Activated gamma-delta T cell treated with anti-CD3 and anti-CD28 coated beads, Interleukin-2, amount 50 U/mL, for 16 hours (primary cell): ENCODE measurements at places on chromosomes 5 and 9.

- DNase-seq, result no peak
Observed at GRCh38 chr5:149939546-149939945, 5.0 kb downstream of the PDE6A start.

- DNase-seq, result no peak
Observed at GRCh38 chr9:87324613-87325194, 173.0 kb upstream of the DAPK1 start.

DNA sequence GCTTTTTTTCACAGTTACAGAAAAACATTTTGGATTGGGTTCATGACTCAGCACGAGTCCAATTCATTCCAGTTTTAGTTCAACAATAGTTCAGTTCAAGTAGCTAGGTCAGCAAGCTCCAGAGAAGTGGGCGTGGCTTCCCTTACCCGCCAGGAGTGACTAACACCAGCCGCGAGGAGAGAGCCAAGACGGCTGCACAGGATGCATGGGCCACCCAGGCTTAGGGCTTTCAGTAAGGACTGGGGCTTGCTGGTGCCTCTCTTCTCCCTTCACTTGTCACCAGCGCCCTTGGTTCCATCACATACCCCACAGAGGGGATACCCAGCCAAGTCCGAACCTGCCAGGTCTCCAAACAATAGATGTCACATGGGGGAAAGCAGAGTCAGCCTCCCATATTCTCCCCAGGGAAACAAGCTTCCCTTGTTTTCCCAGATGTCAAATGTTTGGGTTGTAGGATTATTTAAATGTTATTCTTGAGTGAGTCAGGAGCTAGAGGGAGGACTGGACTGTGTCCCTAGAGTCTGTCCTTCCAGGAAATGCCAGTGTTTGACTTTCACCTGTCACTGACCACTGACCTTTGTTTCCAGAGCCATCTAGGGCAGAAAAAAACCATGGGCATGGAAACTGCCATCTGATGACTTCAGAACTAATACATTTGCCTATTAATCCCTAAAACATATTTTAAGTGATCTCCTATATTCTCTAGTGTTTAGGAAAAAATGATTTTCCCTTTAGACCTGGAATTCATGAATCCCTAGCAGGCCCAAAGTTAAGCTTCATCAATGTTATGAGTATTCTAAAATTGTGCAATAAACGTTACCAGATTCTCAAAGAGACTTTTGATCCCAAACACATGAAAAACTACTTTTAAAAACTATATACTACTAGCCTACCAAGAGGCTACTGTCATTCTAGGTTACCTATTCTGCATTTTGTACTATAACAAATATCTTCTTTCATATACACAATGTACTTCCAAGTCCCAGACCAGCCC is 51.9 kb downstream of the NIPAL4 start:
- DNase-seq, result no peak

GRCh38 chr9:107548298-107549142 is 59.0 kb upstream of the KLF4 start:
- no peak for DNase-seq

- DNase-seq, result no peak
Observed at GRCh38 chr5:171855798-171856763, 70.5 kb downstream of the SMIM23 start.

DNA sequence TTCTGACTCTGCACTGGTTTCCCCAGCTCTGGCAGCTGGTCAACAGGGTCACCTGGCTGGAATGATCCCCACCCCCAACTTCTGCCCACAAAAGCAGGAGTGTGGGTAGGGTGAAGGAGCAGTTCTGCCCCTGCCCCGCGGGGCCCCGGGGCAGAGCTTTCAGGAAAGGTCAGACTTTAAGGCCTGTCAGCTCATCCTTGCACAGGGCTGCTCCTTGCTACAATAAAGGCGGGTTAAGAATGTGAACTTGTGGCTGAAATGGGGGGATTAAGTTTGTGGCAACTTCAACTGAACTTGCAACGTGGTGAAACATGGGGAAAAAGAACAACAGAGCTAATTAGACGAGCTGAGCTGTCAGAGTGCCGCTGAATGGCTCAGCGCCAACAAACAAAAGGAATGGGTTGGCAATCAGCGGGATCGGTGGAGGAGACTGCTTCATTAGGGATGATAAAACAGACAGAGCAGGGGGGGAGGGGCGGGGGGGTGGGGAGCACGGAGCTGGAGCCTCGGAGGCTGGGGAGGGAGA is 50.8 kb downstream of the CRB2 start:
- DNase-seq, result no peak

GRCh38 chr5:178435321-178436238 is 154.6 kb downstream of the COL23A1 start:
- DNase-seq, result no peak

- no peak for DNase-seq
Observed at GRCh38 chr9:111003182-111003581, 35.1 kb downstream of the LPAR1 start.

GRCh38 chr9:101376111-101376848 is 8.5 kb downstream of the BAAT start:
- no peak for DNase-seq

GRCh38 chr5:128469912-128470311 is 68.1 kb downstream of the FBN2 start:
- no peak for DNase-seq

DNA sequence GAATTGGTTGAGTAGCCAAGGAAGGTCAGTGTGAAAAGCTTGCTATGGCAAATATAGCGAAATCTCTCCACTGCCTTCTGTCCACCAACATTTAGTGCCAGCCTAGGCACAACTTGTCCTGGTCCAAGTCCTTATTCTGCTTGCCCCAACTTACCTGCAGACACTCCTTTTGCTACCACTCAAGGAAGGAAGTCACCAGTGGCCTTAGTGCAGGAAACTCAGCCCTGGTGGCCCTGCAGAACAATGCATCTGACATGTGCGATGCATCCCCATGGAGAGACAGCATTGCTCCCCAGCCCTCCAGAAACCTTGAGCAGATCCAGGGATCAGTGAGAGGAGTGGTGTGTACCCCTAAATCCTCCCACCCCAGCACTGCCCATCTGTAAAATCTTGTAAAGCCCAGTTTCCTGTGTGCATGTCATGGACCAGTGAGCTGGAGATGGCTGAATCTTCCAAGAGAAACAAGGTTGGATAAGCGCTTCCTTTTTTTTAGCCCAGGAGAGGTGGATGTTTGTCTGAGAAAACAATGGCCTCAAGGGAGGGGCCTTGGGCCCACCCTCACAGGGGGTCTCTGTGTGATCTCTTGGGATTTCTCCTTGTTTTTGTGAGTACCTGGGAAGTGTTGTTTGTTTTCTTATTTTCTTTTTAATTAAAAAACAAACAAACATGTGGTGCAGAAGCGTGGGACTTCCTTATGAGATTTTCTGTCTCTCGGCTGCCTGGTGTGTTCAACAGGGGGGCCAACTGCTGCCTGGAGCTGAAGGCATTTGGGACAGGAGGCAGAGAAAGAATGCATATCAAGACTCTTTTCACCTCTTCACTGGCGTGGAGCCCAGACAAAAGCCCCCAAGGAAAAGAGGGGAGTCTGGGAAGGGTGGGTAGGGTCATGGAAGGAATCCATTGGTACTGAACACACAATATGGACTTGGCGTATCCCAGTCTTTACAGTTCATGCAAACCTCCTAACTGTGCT is 3.6 kb downstream of the FOXI1 start:
- no peak for DNase-seq

DNA sequence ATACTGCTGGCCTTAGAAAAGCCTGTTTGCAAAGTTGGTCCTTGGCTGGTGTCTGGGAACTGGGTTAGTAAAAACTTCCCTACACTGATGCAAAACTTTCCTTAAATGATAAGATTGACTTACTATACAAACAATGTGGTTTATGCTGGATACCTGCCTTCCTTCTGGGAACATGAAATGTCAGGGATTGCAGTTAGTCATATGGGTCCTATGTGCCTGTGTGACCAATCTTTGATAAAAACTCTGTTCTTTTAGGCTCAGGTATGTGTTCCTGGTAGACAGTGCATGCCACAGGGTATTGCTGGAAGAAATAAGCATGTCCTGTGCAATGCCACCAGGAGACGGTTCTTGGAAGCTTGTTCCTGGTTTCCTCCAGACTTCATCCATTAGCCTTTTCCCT is 173.3 kb downstream of the RMI1 start:
- no peak for DNase-seq

DNA sequence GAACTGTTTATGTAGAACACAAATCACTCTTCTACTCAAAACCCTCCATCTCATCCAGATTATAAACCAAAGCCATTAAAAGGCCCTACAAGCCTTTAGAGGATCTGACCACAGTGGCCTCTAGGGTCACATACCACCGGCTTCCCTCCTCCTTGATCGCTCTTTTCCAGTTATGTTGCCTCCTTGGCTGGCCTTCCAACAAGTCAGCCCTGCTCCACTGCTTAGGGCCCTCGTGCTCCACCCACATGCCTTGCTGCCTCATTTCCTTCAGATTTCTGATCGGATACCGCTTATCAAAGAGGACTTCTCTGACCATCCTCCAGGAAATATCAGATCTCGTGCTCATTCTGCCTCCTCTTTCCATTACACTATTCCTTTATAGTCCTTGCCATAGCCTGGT is 139.4 kb upstream of the RAI14 start:
- no peak for DNase-seq

DNA sequence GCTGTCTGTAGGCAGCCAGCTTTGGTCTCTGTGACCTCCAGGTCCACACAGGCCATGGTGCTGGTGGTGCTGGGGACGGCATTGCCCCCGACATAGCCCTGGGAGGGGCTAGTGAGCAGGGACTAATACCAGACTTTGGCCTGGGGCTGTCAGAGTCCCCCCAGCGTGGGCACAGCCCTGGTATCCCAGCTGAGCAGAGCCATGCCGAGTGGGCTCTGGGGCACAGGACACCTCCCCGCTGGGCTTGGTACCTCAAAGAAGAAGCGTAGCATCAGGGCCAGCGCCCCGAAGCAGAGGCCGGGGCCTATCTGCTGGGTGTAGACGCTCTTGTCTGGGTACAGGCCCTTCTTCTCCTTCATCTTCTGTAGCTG is 9.5 kb downstream of the MYMK start:
- DNase-seq, result no peak

DNA sequence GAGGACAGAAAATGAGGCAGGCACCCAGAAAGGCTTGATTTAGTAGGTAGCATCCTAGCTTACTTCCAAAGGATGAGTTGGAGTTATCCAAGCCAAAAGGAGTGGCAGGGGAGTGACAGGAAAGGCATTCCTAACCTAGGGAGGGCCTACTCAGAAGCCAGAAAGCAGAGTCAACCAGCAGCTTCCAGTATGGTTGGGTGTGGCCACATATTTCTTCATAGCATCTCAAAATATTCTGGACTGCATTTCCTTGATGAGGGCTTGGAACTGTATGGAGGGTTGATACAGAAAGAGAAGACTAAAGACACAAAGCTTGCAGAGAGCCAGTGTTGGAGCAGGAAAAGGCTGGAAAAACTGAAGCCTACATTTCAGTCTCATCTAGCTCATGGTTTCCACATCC is 656.8 kb upstream of the DMAC1 start:
- no peak for DNase-seq

- DNase-seq, result no peak
Observed at GRCh38 chr9:96027251-96028131, 152.0 kb downstream of the ERCC6L2 start.

DNA sequence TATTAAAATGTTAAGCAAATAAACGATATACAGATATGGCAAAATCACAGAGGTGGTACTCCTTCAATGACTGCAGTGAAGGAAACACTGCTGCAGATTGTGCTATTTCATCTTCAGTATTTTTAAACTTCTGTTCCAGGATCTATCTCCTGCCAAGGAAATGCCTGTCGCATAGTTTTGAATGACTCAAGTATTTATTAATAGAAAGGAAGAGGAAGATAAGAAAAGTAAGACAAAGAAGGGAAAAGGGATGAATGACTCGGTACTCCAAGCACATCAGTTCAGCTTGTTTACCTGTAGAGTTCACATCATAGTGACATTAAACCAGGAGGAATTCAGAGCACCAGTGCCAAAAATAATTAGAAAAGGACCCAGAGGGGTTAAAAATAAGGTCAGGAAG is 5.1 kb upstream of the GPX8 start:
- no peak for DNase-seq

DNA sequence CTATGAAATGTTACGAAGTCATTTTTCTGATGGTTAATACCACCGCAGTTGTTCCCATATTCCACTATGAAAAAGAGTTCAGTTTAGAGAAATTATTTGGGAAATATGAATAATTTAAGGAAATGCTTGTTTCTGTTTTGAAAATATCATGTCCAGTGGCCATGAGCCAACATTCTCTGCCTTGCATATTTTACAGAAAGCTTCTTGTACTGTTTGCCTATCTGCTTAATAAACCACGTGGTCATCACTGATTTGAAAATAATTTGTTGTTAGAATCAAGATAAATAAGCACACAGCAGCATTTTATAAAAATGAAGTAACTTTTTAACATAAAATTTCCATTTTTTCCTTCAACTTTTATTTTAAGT is 381.5 kb upstream of the CDH18 start:
- DNase-seq, result no peak

DNA sequence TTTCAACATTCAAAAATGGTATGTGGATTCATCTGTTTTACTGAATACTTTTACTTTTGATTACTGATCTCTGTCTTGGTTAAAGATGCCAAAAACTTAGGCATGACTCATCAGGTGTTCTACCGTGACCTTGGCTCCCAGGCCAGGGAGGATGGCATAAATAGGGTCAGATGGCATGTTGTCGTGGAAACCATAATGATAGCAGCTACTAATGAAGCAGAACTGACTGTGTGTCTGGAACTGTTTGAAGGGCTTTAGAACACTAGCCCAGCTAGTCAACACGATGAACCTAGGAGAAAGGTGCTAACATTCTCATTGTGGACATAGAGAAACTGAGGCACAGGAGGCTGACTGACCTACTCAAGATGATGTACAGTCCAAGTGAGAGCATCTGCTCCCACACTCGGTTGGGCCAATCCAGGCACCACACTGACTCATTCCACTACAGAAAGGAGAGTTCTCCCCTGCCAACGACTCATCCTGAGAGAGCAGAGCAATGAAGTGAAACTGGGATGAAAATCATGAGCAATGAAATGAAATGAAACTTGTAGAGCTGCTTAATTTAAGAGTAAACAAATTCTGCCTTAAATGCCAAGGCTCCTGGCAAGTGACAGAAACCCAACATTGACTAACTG is 116.0 kb downstream of the TENT4A start:
- no peak for DNase-seq

GRCh38 chr5:68161156-68161555 is 54.4 kb upstream of the PIK3R1 start:
- no peak for DNase-seq

- no peak for DNase-seq
Observed at GRCh38 chr9:133656211-133657119, 20.3 kb downstream of the DBH start.

DNA sequence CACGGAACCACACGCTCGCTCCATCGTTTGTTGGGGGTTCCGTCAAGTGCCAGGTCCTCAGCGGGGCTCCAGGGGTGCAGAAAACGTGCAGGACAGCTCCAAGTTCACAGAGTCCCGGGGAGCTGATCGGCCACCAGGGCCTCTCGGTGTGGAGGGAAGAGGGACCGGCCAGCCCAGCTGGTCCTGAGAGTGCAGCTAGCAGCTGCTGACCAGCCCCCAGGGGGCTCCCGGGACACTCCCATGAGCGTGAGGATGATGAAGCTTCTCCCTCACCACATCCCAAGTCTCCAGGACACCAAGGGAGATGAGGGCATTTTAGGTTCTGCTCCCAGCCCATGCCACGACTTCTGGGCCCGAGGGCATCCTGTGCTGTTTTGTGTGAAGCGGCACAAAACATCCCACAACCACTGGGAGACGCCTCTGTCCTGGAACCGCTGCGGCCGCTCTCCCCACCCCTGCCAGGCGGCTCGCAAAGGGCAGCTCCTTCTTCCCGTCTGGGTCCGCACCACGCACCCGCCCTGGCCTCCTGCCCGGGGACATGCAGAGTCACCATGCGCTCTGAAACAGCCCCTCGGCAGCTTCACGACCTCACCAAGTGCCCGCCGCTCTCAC is 67.5 kb upstream of the IRX4 start:
- DNase-seq, result no peak

- DNase-seq, result no peak
Observed at GRCh38 chr9:69186841-69187611, 12.9 kb downstream of the TJP2 start.
